ENCODE measurements at places on chromosomes 1 and 21.

DNA sequence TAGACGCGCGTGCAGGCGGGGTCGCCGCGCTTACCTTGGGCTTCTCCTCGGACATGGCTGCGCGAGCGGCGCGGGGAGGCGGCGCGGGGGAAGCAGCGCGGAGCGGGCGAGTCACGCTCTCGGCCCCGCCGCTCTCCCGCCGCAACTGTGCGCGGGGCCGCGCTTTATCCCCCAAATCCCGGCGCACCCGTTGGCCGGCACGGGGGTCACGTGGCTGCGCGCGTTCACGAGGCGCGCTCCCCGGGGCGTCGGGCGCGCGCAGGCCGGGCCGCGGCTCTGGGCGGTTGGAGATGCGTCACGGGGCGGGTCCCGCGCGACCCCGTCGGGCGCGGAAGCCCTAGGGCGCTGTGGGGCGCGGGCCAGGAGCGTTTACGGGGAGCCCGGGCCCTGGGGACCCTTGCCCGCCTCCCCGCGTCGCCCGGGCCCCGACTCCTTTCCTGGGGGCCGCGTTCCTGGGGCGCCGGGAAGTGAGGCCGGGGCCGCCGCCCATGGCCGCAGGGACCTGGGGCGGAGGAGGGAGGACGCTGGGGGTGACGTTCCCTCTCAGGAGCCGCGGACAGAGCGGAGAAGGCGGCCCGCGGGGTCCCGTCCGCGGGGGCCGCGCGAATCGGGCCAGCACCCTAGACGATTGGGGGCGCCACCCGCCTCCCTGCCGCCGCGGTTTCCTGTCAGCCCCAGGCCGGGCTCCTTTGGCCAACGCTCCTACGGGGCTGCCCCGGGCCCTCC lies at the start of gene SUMO3:
Gene SUMO3 (minus strand): TSS at position 149 of the 726 bp plus-strand sequence. CDS start 94 bp downstream, at position 55.
- no peak for DNase-seq

DNA sequence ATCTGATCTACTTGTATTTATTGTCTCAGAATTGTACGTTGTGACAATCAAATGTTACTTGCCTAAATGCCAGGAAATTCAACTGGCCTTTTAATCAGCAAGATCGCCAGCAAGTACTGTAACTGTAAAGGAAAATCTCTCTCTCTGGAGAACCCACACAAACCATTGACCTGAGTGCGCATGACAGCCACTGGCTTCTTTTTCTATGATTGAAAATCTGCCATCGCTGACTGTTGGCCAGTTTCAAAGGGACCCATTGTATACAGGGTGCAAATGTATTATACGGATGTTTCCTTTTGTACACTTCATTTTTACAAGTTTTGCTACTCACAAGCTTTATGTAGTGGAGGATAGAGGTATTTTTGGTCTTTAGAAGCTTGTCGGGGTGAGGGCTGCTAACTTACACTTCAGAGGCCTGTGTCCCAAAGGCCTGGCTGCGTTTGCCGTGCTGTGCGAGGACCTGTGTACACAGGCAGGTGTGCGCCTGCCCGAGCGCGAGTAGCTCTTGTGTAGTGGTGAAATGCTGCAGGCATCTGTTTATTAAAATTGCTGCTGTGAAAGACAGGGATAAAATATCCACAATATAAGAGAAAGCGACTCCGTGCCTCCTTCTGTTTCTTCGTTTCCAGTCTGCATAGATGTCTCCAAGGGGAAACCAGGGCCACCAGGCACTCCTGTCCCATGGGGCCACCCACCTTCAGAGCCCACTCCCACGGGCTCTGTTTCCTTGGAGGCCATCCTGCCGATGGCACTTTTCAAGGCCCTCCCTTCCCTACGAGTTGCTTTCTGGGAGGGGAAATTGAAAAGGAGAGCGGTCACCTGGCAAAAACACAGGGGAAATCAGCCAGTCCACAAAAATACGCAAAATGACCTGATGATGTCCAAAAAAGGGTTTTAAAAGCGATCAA lies 25.3 kb upstream of the TRAPPC10 start:
- no peak for DNase-seq

DNA sequence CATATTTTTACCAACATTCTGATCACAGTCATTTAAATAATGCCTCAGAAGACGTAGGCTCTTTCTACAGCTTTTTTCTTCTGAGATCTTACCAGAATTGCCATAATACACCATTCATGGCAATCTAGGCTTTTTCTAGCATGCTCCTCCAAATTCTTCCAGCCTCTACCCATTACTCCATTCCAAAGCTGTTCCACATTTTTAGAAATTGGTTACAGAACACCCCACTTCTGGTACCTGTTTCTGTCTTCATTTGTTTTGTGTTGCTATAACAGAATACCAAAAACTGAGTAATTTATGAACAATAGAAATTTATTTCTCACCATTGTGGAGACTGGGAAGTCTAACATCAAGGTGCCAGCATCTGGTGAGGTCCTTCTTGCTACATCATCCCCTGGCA lies 385.4 kb downstream of the BRINP2 start:
- DNase-seq = no peak

- no peak for DNase-seq
These were observed 2.4 kb downstream of the PGD start for GRCh38 chr1:10401281-10401680.

DNA sequence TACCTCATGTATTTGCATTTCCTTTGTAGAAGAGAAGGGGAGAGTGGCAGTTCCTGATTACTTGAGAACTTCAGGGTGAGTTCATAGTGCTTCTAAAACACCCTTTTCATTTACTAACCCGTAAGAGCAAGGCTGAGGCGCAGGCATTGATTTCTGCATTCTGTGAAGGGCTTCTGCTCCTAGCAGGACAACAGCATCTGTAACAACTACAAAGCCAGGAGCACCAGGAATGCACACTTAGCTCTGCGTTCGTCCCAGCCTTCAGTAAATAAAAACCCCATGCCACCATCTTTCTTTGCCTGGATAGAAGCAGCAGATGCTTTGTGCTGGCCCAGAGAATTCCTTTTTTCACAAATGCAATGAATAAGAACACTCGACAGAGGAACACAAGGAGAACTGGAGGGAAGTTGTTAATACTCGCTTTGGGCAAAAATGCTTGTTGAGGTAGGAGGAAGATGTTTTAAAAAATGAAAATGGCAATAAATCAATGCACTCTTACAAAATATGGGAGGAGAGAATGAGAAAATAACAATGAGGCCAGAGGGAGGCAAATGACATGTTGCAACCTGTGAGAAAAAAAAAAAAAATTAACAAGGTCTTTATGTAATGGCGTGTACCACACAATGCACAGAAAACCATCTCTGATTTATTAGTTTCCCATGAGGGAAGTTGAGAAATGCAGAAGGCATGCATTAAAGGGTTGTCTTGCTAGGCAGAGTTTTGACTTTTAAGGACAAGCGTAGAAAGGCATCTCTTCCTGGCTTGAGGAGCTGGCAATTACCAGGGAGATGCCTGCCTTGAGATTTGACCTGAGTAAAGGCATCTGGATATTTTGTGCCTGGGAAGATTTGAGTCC lies 418.8 kb downstream of the DISC1 start:
- DNase-seq = no peak

DNA sequence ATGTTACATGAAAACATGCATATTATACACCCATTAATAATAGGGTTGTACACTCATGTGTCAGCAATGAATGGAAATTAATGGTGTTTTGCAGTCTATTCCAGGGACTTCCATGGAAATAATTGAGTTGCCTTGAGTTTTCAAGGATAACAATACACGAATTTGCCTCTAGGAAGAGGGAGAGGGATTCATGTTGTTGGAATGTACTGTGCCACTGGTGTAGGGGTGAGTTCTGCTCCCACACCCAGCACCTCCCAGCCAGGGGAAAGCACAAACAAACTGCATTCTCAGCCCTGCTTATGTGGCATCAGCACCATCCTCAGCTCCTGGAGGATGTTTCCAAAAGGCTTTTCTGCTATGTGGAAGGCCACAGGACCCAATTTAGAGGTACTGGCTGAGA lies 57.8 kb downstream of the BCAR3 start:
- DNase-seq = no peak
